ENCODE measurements at places on chromosomes 7 and 10.
A peak's percentile ranks its signal among the peaks of the same experiment; 100 is the strongest.

- no peak for DNase-seq
Observed at GRCh38 chr7:1950452-1951158, 280.5 kb downstream of the ELFN1 start.

DNA sequence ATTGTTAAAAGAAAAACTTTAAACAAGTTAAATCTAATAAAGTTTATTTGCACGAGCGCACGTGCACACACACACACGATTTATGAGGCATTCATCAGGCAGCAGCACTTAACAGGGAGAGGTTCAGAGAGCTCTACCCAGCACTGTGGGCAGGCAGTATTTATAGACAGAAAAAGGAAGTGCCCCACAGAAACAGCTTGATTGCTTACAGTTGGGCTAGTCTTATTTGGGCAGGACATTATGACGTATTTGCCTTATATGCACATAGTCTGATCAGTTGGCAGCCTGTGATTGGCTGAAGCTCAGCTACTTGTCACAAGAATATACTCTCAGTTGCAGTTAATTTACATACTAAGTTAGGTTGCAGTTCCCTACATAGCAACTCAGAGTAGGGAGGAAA lies 1.2 kb upstream of the SDHAF3 start:
- peak; percentile 39 for DNase-seq

DNA sequence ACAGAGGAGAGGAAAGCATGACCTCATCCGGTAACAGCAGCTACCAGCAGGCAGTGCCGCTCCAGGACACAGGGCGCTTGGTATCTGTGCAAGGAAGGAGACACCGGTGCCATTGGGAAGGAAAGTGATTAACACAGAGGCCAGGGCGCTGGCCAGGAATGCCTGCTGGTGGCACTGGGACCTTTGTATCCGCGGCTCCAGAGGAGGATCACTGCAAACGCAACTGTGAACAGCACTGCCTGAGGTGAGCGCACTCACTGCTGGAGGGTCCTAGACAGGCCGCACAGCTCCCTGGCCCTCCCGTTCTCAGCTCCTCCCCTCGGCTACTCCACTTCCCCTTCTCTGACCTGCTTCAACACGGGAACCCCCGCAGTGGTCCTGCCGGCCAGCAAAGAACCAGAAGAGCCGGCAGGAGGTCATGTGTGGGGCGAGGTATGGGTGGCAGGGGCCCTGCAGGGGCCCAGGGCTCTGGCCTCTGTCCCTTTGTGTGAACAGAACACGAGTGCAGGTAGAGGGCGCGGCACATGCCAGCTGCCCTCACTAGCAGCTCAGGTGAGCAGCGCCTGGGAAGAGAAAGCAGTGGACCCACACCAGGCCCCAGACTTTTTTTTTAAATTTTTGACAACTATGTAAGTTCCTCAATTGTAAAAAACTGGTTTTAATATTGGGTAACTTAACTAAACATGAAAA lies 107.6 kb downstream of the VIPR2 start:
- no peak for DNase-seq

GRCh38 chr7:31493714-31494181 lies 20.1 kb upstream of the ITPRID1 start:
- no peak for DNase-seq

- DNase-seq = peak; percentile 78
Observed at GRCh38 chr10:48282829-48283228, 8.3 kb upstream of the FRMPD2 start.

DNA sequence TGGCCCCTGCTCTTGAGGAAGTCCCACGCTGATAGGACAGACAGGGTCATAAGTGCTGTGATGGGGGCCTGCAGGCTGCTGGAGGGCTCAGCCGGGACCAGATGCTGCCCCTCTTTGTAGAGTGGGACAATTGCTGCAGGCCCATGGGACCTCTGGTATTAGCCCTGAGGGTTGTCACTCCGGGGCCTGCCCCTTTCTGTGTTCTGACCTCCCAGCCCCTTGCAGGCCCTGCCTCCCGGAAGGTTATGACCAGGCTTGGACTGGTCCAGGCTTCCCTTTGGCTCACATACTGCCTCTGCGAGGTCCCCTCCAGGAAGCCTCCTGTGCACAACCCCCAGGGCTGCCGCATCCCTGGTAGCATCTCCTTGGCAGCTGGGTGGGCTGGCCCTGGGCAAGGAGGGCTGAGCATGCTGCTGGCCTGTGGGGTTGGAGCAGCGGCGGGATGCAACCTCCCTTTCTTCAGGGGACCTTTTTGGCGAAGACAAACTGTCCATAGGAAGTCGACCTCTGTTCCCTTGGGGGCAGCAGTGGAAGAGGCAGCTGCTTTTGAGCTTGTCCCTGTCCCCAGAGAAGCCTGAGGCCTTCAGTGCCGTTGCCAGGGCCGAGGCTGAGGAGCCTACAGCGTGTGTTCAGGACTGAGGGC lies 8.8 kb downstream of the LIMK1 start:
- DNase-seq = no peak

Data from GM12864 (cell line).